ENCODE measurements at places on chromosomes 7 and 10. TPM values are rescaled to one million over a fixed set of nuclear protein-coding genes. Genes with fewer than 3 reads are reported as not detected.

The IKZF1 gene
- total RNA-seq, result not detected

The MGAM2 gene
- total RNA-seq, result not detected

The CDNF gene
- total RNA-seq, result 0.65 TPM

The TMEM176B gene
- total RNA-seq, result not detected

The DOCK1 gene
- 118 TPM for total RNA-seq

The ITGB8 gene
- total RNA-seq, result 5.5 TPM

The GIMAP4 gene
- total RNA-seq, result 242 TPM

The MYOF gene
- total RNA-seq, result 494 TPM

The SLC29A3 gene
- 2.1 TPM for total RNA-seq

All from thoracic aorta endothelial cell (primary cell).